Endothelial cell of umbilical vein (primary cell): ENCODE measurements at places on chromosomes 12 and 14.

- DNase-seq, result no peak
Measured at GRCh38 chr12:80721326-80721725, 4.6 kb downstream of the MYF5 start.

DNA sequence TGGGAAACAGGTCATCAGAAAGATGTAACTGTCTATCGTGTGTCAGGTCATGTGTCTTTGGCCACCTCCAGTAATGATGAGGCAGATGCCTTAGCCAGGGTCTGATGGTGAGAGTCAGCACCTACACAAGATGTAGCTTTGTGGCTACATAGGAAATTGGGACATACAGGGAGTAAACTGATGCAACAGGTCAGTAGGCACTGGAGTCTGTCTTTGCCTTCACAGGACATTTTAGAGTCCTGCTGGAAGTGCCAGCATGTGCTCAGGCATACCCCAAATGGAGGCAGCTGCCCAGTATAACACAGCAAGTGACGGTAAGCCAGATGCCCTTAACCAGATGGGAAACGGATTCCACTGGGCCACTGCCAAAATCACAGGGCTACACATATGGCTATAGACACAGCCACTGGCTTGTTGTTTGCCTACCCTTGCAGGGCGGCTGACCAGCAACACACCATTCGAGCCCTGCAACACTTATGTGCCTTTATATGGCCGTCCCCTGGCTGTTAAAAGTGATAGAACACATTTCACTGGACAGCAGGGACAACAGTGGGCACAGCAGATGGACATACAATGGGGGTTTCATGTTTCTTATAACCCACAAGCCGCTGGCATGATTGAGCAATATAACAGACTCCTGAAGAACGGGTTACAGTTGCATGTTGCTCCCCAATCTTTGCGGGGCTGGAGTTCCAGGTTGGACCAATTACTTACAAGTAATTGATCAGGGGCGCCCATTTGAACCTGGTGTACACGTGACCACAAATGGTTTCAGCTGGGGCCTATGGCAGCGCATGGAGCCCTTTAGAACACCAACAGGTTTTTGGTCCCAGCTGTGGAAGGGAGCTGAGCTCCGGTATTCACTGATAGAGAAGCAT, 12.9 kb upstream of the RNASE12 start:
- DNase-seq, result no peak

DNA sequence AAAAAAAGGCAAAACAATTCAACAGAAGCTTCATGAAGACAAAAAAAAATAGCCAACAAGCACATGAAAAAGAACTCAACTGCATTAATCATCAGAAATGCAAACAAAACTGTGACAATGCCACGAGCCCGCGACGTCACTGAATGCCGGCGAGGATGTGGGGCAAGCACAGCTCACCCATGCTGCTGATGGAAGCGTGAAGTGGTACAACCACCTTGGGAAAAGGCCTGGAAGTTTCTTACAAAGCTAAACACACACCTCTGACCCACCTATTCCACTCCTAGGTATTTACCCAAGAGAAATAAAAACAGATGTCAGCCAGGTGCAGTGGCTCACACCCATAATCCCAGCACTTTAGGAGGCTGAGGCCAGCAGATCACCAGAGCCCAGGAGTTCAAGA, 10.5 kb downstream of the BTBD6 start:
- no peak for DNase-seq

DNA sequence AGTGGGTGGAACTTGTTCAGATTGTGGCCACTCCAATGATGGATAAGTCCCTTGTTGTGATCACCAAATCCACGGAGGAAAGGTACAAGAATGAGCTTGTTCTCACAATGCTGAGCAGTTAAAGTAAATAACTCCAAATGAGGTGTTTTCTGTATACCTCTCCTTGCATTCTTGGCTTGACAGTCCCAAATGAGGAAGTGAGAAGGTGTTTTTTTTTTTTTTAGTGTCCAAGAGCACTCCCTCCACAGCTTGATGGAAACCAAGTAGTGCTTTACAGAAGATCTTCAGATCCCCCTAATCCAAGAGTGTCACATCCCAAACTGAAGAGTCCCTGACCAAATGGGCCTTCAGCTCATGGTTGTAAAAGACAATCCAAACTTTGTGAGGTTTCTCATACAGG, 153.6 kb downstream of the ATP23 start:
- DNase-seq, result no peak

DNA sequence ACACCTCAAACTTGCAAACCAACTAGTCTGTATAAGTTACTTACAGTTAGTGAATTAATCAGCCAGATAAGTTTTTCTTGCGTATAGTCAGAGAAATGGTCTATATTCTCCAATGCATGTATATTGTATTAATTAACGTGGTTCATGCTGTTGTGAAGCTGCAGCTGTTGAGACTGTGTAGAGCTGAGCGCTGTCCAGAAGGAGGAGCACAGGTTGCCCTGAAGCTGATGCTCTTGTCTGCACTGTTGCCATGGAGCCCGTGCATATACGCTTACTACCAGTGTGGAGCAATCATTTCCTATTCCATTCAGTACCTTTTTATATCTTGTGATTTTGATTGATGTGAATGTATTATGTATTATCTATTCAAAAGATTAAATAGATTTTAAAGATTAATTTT, 74.3 kb upstream of the ARID2 start:
- DNase-seq, result no peak
